ENCODE measurements at places on chromosomes 11 and 22.

DNA sequence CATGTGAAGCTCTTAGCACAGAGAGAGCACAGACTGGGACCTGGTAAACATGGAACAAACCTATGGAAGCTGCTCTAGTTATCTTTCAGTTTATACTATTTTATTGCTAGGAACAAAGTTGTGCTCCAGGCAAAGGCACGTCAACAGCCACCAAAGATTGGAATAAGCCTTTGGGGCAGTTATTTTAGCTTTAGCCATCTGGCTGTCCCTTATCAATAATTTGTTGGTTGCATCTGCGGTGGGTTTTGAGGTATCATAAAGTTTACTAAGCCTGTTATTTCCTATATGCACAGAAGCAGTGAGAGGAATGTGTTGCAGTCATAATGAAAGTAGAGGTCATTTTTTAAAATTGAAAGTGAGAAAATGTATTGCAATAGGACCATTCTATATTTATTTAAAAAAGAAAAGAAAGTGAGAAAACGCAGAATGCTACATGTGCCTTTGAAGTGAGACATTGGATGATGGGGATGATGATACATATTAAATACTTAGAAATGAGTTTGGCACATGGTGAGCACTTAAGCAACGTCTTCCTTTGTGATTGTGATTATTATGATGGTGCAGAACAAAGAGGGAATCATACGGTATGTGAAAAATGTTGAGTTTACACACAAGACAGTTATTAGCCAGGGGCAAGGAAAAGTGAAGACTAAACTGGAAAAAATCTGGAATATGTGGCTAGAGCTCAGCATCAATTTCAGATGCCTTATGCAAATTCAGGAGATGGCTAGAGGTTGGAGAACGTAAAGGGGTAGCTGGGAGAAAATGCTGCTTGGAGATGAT, 58.3 kb downstream of the PRR5L start:
- no peak for DNase-seq

DNA sequence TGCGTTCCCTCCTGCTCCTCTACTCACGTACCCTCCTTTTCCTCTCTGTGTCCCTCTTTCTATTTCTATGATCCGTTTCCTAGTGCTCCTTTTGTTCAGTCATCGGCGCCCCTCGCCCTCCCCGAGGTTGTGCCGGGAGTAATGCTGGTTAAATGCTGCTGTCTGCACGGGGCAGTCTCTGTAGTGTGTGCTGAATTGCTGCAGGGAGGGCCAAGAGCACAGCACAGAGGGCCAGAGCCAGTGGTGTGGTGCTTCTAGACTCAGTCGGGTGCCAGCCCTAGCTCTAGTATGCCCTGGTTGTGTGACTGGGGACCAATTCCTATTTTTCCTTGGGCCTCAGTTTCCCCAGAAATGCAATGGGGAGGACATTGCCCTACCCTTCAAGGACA, 98.3 kb downstream of the PKNOX2 start:
- no peak for DNase-seq

GRCh38 chr22:41793871-41794270, 6.6 kb upstream of the CCDC134 start:
- DNase-seq = no peak

- DNase-seq = no peak
These were observed 58.5 kb upstream of the ANO1 start for GRCh38 chr11:70019576-70020011.

All from activated CD8-positive, alpha-beta memory T cell treated with anti-CD3 and anti-CD28 coated beads for 4 hours (primary cell).